ENCODE measurements at places on chromosomes 13 and 19.

- DNase-seq = no peak
Measured at GRCh38 chr19:1365319-1366269, 18.1 kb upstream of the NDUFS7 start.

- DNase-seq = no peak
Measured at GRCh38 chr19:16021796-16022195, 54.5 kb upstream of the TPM4 start.

DNA sequence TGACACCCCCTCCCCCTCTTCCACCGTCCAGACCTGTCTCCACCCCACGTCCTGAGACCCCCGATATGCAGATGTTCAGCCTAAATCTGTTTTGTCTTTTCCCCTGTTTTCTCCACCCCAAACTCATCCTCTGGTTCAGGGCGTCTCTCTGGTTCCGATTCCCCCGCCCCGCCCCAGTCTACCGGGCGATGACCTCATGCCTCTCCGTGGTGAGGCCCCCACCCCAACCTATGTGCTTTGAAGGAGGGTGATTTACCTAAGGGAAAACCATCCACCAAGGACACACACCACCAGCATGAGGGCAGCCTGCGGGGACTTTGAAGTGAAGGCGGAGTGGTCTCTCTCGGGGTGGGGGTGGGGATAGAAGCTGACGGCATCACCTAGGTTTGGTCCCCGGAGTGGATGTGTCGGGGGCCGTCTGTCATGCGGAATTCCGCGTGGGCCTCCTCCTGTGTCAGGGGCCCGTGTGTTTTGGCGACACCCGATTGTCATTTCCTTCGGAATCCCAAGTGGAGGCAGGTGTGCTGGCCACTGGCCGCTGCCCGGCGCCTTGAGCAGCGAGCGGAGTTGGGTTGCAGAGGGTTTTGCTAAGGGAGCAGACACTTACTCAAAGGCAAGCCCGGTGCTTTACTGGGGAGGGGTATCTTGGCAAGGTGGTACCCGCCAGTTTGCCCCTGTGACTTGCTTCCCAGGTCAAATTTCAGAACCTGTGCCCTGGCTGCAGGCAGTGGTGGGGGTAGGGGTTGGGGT is 1.4 kb downstream of the FZR1 start:
- DNase-seq = no peak

GRCh38 chr19:53183146-53183764 is 9.9 kb downstream of the ZNF665 start:
- DNase-seq = no peak

DNA sequence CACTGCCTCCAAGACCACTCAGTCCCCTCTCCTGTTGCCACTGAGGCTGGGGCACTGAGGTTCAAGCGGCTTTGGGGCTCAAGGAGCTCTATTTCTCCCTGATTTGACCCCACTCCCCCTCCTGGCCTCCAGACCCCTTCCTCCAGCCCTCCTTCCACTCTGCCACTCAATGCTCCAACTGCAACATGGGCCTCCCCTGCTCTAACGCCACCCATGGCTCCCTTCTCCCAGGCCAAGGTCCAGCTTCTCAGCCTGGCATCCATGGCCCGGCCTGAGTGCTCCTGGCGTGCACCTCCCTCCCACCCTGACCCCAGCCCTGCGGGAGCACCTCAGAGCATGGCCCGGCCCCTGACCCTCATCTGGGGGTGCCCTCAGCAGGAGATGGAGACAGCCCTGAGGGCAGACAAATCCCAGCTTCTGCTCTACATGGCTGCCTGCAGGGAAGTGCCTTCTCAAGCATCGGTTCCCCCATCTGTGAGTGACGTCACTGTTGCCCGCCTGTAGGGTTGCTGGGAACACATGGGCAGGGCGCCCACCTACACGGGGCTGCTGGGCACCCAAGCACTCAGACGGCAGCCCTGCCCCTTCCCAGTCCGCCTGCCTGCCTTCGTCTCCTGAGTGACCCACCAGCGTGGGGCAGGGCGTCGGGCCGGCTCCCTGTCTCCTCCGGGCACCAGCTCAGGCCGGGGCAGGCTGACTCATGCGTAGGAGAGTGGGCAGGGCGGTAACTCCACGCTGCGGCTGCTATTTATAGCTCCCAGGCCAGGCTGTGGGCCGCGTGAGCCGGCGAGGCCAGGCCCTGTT is 1.6 kb upstream of the DIRAS1 start:
- no peak for DNase-seq

DNA sequence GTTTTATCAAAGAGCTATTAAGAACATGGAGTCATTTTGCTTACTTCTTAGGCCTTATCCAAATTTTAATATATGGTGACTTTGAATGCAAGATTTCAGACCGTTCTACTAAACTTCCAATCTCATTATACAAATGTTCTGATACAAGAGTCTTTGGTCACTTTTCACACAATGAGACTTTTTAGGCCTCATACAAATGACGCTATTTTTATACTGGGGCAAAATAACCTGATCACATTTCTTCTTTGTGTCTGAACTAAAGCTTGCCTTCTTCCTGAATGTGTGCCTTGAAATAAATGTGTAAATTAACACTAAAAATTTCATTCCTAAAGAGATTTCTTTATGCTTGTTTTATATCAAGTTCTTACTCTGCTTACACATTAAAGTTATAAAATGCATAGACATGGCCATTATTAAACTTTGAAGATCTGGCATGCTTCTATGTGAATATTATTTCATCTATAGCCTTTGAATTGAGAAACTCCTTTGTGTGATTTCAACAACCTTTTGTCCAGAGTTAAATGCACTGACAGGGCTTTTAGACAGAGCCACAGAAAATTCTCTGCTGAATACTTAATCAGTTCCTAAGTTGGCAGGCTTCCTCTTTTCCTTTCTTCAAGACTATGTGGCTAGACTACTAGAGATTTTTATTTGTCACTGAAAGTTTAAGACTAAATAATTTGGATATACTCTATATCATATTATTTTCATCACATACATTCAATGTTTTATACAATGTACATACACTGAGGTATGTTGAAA is 86.1 kb downstream of the EDNRB start:
- DNase-seq = no peak

DNA sequence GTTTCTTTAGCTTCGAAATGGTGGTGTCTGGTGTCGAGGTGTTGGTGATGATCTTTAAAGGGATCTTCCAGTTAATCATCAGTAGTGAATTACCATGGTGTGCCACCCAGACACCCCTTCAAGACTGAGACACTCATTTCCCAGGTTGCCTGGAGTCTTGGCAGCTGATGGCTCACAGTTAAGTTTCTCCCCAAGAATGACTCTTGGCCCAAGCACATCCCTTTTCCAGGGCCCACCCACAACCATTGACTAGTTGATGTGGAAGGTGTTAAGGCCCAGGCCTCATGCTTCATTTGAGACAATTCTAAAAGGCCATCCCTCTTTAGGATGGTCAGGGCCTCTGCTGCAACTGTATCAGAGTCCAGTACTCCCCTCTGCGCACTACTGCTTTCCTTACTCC is 145.5 kb downstream of the FOXO1 start:
- no peak for DNase-seq

DNA sequence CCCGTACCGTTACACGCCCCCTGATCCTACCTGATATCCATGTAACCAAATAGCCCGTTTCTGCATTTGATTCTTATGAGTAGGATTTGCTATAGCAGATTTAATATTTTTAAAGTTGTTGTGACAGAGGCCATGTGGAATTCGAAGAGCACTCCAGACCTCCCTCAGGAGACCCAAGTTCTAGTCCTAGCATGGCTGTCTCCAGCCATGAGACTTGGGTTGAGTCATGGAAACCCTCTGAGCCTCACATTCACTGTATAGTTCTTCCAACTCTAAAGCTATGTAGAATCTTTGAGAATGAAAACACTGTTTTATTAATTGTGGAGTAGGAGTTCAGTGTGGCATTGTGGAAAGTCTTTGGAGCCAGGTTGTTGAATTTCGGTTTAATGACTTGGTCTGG is 8.0 kb upstream of the GPR183 start:
- no peak for DNase-seq

DNA sequence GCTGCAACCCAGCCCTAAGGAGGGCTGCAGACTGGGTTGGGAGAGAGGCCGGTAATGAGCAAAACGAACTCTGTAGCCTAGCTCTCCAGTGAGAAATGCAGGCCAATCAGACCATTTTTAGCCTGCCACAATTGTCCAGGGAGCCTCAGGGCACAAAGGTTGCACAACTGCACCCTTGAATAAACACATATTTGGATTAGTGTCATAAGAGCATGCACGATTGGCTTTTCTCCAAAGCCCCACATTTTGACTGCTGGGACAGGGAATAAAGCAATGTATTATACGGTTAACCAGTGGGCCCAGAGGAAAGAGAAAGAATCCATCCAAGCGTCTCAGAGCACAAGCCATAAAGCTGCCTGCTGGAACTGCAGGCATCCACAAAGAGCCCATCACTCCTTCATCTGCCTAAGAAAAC is 729.4 kb upstream of the SGCG start:
- DNase-seq = no peak

- DNase-seq = no peak
Measured at GRCh38 chr13:47407808-47408207, 511.0 kb upstream of the HTR2A start.

- no peak for DNase-seq
Measured at GRCh38 chr19:8334458-8335342, 8.4 kb downstream of the KANK3 start.

- DNase-seq = no peak
Measured at GRCh38 chr19:16091546-16092475, 15.5 kb downstream of the TPM4 start.

DNA sequence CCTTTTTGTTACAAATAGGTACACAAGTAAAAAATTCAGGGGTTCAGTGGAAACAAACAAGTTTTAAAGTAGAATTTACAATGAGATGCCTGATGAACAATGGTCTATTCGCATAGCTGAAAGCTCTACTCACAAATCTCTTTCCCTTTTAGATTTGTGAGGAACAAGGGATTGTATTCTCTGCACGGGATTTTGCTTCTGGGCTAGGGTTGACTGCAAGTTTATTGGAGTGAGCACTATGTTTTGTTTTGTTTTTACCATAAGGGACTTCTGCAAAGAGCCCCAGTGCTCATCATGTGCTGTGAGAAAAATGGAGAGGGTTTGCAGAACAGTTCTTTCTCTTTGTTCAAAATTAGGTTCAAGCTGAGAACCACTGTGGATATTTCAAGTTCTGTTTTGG is 160.5 kb downstream of the DLEU7 start:
- DNase-seq = no peak

DNA sequence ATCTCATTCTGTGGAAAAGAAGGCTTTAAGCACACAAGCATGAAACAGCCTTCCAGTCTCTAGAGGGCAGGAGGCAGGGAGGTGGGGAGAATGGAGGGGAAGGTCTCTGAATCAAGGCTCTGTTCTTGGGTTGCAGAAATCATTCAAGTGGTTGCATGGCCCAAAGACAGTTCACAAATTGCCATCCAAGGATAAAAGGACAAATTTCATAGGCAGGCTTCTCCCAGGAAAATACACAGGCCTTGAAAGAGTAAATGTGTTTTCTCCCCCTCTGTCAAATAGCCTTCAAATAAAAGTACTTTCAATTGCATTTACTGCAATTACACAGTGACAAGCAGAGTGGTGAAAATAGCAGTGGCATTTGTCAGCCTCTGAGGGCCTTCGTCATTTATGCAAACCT is 450.8 kb downstream of the DCT start:
- no peak for DNase-seq

DNA sequence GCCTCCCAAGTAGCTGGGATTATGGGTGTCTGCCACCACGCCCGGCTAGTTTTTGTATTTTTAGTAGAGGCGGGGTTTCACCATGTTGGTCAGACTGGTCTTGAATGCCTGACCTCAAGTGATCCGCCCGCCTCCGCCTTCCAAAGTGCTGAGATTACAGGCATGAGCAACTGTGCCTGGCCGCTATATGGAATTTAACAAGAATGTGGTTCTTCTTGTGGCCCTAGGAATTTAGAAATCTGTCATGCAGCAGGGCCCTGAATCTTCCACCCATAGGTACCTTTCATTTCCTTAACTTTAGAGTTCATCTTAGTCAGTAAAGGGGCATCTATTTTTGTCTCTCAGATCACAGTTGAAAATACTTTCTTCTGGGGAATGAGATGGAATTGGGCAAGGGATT is 25.6 kb upstream of the NDFIP2 start:
- no peak for DNase-seq

GRCh38 chr13:110503979-110504499 is 57.5 kb downstream of the RAB20 start:
- DNase-seq = no peak

DNA sequence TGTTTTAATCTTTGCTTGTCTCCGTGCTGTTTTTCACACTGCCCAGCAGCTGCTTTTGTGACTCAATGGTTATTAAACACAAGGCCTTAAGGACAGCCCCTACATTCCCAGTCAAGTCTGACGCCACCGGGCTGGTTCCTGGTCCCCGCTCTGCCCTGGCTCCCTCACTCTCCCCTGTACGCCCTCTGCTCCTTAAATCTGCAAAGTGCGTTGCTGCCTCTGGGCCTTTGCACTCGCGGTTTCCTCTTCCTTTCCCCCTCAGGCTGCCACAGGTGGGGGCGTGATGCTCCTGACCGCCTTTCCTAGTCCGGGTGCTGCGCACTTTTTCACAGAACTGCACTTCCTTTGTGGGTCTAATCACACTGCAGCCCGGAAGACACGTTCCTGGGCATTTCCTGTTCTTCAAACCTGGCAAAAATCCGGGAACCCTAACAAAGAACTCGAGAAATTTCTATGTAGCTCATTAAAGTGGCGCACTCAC is 25.6 kb downstream of the NOSIP start:
- DNase-seq = no peak

GRCh38 chr13:69755101-69755500 is 352.5 kb upstream of the ATXN8OS start:
- no peak for DNase-seq

- no peak for DNase-seq
Measured at GRCh38 chr13:111659219-111659775, 338.9 kb downstream of the TEX29 start.
